CD8-positive, alpha-beta memory T cell (primary cell): ENCODE measurements at places on chromosomes 11 and 22.

DNA sequence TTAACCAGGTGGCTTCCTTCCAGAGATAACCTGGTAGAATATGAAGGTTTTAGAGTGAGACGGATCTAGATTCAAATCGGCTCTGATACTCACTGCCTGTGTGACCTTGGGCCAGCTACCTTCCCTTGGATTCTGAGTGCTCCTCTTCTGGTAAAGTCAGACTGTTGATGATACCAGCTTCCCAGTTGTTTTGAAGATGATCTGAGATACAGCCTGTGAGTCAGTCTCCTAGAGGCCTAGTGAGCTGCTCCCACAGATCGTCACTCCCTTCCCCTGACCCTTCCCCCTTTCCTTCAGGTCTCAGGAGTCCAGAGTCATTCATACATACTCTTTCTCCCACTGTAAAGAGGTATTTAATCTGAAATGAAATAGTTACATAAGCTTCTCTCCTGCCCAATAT is 207.8 kb downstream of the GRIK4 start:
- DNase-seq, result no peak

- no peak for DNase-seq
These were observed 137.6 kb downstream of the MAML2 start for GRCh38 chr11:96205460-96205809.

DNA sequence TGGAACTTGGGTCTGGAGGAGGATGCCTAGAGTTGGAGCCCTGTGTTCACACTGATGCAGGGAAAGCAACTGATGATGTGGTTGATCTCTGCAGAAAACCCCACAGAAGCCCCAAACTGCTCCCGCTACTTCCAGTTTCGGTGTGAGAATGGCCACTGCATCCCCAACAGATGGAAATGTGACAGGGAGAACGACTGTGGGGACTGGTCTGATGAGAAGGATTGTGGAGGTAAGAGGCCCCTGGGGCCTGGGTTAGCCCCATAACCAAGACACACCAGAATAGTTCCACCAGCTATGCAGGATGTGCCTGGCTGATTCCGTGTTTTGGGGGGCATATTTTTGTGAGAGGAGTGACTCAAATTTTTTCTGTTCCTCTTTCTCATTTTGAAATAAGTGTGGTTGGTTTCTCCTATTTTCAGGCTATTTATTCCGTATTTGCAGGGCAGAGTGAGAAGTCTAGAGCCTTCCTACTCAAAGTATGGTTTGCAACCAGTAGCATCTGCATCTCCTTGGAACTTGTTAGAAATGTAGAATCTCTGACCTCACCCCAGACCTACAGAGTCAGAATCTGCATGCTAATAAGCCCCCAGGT is 137.3 kb upstream of the SORL1-AS1 start:
- DNase-seq, result no peak

DNA sequence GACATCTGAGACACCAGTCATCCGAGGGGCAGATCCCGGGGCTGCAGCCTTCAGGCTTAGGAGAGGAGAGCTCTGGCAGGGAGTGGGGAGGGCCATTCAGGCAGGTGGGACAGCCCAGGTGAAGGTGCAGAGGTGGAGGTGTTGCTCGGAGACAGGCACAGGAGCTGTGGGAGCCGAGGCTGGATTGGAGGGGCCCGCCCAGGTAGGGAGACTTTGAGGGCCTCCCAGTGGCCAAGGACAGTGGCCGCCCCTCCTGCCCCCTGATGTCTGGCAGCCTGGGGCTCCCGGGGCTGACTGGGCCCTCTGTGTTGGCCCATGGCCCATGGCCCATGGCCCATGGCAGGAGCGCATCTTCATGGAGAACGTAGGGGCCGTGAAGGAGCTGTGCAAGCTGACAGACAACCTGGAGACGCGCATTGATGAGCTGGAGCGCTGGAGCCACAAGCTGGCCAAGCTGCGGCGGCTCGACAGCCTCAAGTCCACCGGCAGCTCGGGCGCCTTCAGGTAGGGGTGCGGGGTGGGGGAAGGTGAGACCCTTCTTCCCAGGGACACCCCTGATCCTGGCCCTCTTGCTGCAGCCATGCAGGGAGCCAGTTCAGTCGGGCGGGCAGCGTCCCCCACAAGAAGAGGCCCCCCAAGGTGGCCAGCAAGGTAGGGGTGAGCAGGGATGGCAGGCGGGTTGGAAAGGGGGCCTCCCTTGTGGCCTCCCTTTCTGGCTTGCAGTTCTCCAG is 13.3 kb downstream of the TMEM258 start:
- no peak for DNase-seq

GRCh38 chr11:92159931-92160330 is 64.7 kb upstream of the FAT3 start:
- no peak for DNase-seq

DNA sequence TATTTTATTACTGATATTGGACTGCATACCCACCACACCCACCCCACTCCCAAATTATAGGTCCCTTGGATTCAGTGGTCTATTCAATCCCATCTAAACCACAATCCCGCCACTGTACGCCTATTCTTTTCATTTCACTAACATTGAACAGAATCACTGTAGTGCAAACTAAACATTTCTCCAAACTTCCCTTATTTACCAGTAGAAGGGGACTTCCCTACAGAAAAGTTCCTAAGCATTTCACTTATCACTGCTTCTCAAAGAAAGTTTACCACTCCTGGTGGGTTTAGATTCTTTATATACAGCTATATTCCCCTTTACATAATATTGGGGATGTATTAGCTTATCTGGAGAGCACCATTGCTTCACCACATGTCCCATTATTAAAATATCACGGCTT is 29.3 kb downstream of the OR8B12 start:
- DNase-seq, result no peak

GRCh38 chr11:13762718-13763117 is 94.2 kb downstream of the FAR1 start:
- no peak for DNase-seq

DNA sequence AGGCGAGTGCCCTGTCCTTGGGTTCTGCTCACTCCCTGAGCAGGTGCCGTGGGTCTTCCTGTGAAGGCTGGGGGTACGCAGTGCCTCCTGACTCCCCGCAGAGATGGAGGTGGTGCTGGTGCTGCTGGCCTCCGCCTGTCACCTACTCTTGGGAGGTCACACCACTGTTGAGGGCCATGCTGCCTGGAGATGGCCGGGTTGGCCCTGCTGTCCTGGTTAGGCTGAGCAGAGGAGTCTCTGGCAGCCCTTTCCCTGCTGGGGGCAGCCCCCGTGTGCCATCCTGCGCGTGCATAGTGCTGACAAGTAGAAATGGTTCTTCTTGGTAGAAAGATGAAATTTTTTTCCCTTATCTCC is 49.6 kb downstream of the MUC6 start:
- no peak for DNase-seq

GRCh38 chr11:71322861-71323582 is 70.6 kb upstream of the SHANK2 start:
- no peak for DNase-seq

GRCh38 chr22:27409299-27409698 is 392.3 kb downstream of the MN1 start:
- DNase-seq, result no peak

- DNase-seq, result no peak
These were observed 49.3 kb downstream of the ATXN10 start for GRCh38 chr22:45720839-45721378.

DNA sequence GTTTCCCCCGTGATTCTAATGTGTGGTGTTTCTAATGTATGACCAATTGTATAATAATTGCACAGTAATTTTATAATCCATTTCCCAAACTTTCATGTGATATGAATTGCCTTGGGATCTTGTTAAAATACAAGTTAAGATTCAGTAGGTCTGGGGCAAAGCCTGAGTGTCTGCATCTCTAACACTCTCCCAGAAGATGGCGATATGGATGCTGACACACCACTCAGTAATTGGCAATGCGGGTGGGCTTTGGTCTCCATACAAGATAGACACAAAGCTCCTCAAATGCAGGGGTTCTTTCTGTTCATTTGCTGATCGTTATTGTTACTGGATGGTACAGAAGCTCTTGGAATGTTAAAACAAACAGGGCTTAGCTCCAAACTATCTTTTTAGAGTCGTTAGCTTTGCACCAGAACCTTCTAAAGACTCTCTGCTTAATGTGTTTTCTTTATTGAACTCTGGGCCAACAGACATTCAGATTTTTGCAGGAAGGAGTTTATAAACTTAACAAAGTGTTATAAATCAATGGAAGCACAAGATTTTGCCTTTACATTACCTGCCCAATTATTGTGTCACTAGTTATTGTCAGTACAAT is 45.4 kb upstream of the ANO3 start:
- DNase-seq, result no peak
